ENCODE measurements at places on chromosomes 12 and 14. TPM values are rescaled to one million over a fixed set of nuclear protein-coding genes. Genes with fewer than 3 reads are reported as not detected.

- no peak for DNase-seq
Measured at GRCh38 chr12:116978791-116979508, 68.2 kb downstream of the FBXW8 start.

DNA sequence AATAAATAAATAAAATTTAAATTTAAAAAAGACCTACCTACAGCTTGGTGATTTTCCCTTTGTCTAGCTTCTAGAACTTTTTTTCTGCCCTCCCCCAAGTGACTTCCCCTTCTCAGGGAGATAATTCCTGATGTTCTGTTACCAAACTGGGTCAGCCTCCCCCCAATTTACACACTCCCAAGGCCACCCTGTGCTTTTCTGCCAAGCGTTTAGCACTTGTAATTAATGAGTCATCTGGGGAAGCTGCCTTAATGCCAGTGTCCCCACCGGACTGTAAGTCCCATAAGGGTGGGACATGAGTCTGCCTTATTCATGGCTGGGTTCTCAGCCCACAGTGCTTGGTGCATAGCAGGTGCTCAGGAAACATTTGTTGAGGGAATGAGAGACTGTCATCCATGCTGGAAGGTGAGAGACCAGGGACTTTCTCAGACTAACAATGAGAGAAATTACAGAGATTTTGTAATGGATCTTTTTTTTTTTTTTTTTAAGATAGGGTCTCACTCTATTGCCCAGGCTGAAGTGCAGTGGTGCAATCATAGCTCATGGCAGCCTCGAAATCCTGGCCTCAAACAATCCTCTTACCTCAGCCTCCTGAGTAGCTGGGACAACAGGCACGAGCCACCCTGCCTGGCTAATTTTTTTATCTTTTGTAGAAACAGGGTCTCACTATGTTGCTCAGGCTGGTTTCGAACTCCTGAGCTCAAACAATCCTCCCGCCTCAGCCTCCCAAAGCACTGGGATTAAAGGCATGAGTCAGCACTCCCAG is 106.8 kb downstream of the PHETA1 start:
- no peak for DNase-seq

DNA sequence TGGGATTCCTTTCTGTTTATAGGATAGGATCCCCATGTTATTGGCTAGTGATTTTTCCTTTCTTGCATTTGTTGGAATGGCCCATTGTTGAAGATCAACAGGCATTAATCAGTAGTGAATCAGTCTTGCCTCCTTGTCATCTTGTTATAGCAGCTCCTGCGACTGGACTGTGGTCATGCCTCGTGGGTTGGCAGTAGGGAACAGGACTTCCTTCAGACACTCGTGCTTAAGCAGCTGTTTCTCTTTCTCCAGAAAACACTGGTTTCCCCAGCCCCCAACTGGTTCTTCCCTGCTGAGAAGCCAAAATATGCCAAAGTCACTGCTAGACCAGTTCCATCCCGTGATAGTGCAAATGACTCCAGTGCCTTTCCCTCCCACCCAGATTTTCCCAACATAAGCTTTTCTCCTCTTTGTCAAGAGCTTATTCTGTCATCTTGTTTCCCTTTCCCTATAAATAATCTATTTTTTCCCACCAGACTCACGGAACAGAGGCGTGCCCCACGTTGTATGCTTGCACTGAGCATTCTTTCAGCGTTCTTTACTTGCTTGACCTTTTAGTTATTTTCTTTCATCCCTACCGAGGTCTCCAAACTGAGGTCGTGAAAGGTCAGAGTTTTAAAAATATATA is 83.5 kb downstream of the SAMD4A start:
- DNase-seq, result no peak

DNA sequence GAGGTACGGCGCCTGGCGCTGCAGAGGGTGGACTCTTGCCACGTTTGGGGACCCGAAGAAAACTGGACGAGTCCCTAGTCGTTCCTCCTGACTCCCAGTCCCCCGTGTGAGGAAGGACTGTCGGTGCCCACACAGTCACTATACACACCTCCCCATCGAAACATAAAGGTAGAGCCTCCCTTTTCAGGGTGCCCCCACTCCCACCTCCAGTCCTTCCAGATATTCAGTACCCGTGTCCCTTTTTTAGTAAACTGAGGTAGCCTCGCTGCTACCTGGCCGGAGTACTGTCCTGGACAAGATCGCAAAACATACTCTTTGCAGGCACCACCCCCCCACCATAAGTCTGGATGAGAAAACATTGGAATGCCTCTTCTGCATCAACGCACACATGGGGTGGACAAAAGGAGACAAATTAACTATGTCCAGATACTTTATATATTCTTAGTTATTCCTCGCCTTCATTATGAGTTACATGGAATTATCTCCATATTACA is 610 bp upstream of the KMT2D start:
- DNase-seq, result no peak

- no peak for DNase-seq
Measured at GRCh38 chr14:93090826-93091555, 24.7 kb downstream of the ITPK1 start.

DNA sequence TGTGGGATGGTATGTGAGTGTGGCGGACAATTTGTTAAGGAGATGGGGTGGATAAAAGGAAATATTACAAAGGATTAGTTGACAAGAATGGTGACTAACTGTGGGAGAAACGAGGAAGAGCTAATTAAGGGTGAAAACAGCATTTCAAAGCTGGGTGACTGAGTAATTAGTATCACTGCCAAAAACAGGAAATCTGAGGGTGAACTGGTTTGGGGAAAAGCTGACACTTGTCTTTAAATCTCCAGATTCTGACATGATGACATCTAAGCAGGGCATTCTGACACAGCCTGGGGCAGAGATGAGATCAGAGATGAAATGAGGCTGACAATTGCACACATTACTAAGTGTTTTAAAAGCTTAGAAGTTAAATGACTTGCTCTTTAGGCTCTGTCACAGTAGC is 42.4 kb upstream of the CCDC175 start:
- no peak for DNase-seq

- no peak for DNase-seq
Measured at GRCh38 chr12:40232602-40233001, 7.8 kb downstream of the LRRK2 start.

- no peak for DNase-seq
Measured at GRCh38 chr12:57461276-57461916, 1.8 kb downstream of the GLI1 start.

DNA sequence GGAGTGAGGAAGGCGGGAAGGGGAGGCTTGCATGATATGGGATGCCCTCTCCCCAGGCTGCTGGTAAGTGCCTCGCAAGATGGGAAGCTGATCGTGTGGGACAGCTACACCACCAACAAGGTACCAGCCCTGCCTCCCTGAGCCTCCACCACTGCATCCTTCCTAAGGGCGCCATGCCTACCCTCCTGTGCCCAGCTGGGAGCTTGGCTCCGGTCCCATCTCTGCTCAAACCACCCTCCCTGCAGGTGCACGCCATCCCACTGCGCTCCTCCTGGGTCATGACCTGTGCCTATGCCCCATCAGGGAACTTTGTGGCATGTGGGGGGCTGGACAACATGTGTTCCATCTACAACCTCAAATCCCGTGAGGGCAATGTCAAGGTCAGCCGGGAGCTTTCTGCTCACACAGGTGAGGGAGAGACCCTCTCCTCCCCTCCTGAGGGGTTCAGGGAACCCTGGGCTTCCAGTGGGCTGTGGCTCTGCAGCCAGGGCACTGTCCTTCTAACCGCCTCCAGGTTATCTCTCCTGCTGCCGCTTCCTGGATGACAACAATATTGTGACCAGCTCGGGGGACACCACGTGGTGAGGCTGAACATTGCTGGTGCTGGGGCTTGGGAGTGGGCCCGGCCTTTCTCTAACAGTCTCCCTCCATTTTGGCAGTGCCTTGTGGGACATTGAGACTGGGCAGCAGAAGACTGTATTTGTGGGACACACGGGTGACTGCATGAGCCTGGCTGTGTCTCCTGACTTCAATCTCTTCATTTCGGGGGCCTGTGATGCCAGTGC is 2.6 kb downstream of the GNB3 start:
- DNase-seq, result no peak

GRCh38 chr12:65902500-65902899 is 78.2 kb downstream of the HMGA2 start:
- DNase-seq, result no peak

DNA sequence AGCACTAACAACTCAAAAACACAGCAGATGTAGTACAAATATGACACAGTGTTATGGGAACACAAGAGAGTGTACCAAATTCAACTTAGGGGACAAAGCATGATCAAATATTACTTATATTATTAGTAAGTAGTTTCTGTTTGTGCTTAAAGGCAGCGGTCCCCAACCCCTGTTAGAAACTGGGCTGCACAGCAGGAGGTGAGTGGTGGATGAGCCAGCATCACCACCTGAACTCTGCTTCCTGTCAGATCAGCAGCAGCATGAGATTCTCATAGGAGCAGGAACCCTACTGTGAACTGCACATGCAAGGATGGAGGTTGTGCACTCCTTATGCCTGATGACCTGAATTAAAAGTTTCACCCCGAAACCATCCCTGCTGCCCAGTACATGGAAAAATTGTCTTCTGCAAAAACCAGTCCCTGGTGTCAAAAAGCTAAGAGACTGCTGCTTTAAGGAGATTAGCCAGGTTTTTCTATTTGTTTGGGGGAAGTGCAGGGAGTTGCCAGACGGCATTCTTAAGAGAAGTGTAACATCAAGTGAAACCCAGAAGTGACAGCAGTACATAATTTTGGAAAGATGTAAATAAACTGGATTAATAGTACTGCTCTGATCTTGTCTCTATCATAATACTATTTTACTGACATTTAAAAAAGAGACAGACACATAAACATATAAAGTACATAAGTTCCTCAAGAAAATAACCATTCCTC is 26.7 kb downstream of the GTF2A1 start:
- no peak for DNase-seq

DNA sequence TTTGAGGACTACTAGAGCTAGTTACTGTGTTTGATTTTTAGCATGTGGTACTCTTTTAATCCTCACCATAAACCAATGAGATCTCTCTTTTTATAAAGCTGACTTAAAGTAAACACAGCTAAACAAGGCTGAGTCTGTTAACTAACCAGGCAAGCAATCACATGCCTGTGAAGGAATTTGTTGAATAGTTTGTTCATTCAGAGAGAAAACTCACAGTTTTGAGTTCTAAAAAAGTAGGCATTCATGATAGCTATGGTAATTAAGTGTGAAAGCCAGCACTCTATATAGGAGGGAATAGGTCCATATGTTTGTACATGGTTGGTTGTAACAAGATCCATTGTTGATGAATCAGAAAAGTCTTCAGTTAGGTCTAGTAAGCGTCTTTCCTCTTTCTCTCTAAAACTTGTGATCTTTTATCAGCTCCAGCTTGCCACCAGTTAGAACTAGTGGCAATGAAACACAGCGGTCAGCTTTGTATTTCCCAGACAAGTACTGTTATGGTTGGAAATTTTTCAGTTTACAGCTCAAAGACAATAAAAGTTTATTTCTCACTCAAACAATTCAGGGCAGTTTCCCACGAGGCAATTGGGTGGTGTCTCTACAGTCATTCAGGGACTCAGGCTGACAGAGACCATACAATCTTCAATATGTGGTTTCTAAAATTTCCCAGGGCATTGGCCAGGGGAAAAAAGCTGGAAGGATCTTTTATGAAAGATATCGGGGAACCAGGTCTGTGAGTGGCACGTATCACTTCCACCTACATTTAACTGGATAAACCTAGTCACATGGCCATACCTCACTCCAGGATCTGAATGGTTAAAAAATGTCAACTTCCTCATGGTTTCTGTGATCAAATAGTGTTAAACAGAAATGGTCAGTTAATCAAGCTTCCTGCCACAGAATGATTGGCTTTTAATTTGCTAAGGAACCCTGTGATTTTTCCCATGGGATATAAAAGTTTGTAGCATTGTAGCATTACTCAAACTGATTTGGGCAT is 203.1 kb downstream of the KIF21A start:
- no peak for DNase-seq

DNA sequence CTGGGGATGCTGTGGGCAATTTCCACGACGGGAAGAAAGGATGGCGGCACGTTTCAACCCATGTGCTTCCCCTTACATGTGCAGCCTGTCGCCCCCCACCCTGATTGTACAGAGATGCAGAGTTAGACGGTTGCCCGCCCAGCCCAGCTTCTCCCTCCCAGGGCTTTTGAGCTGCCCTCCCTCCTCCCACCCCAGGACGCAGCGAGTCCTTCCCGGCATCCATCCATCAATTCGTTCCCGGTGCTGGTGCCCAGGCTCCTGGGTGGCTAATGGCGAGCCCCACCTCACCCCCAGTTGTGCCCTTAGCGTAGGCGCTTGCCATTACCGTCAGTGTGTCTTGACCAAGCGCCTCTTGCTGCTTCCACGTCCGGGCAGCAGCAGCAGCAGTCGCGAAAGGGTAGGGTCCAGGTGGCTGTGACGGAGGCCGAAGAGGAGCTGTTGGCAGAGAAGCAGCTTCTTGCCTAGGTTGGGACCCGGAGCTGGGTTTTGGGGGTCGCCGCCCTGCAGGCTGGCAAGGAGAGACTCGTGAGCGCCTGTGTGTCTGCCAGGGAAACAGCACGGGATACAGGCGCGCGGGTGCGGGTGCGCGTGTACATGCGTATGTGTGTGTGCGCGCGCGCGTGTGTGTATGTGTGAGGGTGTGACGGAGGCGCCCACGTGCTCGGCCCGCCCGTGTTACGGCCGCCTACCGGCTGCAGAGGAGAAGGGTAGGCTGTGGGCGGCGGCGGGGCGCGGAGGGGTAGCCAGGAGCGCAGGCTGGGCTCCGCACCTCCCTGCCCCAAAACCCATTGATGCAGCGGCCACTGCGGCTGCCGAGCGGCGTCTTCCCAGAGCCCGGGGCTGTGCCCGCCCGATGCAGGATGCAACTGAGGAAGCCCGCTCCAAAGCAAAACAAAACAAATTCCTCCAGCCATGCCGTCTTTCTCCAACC is at the start of gene SLC6A15:
Gene SLC6A15 (minus strand): TSS at position 602 of the 931 bp plus-strand sequence. CDS start 20,679 bp downstream, outside the sequence.
- no peak for DNase-seq

GRCh38 chr12:23025372-23026016 is 400.5 kb downstream of the ETNK1 start:
- no peak for DNase-seq

DNA sequence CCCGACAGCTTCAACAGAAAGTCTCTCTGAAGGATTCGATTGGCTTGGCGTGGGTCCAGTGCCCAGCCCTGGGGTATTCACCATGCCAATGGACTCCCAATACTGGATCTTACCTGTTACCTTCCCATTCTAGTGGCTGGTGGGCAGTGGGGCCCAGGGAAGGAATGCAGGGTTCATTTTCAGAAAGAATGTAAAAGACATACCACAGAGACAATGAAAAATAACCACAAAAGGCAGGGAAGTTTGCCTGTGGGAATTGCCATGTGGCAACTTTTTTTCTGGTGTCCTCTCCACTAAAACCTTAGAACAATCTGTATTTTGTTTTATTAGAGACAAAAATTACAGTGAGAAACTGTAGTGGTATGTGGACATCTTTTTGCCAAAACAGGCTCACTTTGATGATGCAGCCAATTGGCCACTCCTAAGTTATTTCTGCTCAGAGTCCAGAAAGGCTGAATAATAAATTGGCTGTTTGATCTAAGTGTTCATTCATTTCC is 55.2 kb downstream of the PTGER2 start:
- DNase-seq, result no peak

The AMN1 gene
- 1.8 TPM for total RNA-seq

The ACOT6 gene
- not detected for total RNA-seq

The ZDHHC22 gene
- not detected for total RNA-seq

The GRIP1 gene
- total RNA-seq, result not detected

The MGAT4C gene
- under 0.01 TPM for total RNA-seq

The KRT79 gene
- not detected for total RNA-seq

The CKAP4 gene
- 5.0 TPM for total RNA-seq

All from activated T-helper 2 cell treated with anti-CD3 and anti-CD28 coated beads, Interferon-gamma antibody, Interleukin-2, Interleukin-4, amounts not matched to agents 10 μg/mL and 5 μg/mL and 100 μg/mL, durations not matched to agents 14 hours and 24 hours and 36 hours (primary cell).